Hypothalamus (tissue), 51 donors: ENCODE measurements at places on chromosomes 1 and 21.

- DNase-seq, result peak; percentile 18
Measured at GRCh38 chr1:207890136-207890738, 20.7 kb downstream of the CD34 start.

GRCh38 chr1:31906557-31906956 is 31.6 kb downstream of the PTP4A2 start:
- no peak for DNase-seq

- no peak for DNase-seq
Measured at GRCh38 chr1:4397196-4397595, 257.2 kb upstream of the AJAP1 start.

DNA sequence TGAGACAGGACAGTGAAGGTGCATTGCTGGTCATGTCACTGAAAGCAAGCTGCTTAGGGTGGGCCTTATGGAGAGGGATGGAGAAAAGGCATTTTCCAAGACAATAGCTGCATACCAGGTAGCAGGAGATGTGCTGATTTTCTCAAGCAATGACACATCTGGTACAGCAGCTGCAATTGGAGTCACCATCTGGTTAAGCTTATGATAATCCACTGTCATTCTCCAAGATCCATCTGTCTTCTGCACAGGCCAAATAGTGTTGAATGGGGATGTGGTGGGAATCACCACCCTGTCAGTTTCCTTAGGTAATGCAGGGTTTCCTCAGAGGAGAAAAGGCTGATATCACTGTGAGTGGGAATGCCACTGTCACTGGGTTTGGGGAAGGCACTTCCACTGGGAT is 54.6 kb downstream of the ADSS2 start:
- no peak for DNase-seq

GRCh38 chr1:32399843-32400242 is 5.6 kb upstream of the BSDC1 start:
- DNase-seq, result no peak

DNA sequence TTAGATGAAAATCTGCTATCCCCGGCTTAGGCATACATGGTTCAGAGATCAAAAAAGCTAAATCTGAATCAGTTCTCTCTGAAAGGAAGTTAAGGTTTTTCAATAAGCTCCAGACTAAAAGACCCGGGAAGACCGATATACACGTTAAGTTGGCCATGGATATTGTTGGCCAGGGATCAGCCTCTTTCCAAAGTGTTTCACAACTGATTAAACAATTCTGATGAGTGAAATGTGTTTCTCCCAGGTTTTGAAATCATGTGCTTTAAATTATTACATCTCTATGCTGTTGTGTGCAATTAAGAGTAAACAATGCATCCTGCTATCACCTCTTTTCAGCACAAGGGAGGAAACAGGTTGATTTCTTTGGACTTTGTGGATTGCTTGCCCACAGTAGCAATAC is 23.7 kb upstream of the GNG12 start:
- DNase-seq, result no peak

GRCh38 chr1:21028520-21029145 is 148.1 kb downstream of the EIF4G3 start:
- DNase-seq, result no peak

GRCh38 chr1:4526747-4527146 is 127.7 kb upstream of the AJAP1 start:
- DNase-seq, result no peak

GRCh38 chr1:24688621-24689195 is 45.6 kb downstream of the SRRM1 start:
- peak; percentile 57 for DNase-seq

DNA sequence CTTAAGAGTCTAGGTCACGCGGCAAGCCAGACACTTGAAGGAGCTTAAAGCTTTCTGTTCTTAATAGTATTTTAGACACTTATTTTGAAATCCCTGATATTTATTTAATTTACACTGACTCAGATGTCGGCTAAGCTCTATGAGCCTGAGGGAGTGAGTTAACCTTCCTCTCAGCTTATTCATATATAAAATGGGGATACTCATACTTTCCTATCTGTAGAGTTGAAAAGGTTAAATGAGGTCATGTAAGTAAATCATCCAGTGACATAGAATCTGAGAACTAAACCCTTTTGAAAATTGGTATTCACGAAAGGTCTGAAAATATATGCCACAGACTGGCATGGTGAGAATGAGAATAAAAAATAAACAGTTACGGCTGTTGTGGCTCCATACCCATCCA is 1.4 kb upstream of the GPR161 start:
- no peak for DNase-seq

DNA sequence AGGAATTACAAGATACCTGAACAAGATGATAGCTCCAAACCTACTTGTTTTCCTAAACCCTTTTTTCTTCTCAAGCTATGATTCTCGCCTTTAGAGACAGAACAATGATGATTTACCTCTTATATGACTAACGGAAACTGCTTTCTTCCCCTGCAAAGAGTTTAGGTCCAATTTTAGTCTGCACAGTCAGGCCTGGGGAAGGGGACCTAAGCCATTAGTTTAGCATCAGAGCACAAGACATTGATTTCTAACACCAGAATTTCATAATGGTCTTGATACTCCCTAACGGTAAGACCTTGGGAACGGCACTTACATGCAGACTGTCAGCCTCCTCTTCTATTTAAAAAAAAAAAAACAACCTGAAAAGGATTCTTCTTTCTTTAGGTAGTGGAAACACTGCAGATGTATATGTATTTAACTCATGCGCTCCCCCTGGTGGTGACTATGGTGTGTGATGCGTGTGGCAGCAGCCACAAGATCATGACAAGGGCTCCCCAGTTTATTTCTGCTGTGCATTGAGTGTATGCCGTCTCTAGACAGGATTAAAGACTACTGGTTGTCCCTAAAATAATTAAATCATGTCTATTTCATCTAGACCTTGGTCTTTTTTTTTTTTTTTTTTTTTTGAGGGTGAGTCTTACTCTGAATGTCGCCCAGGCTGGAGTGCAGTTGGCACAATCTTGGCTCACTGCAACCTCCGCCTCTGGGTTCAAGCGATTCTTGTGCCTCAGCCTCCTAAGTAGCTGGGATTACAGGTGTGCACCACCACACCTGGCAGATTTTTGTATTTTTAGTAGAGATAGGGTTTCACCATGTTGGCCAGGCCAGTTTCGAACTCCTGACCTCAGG is 37.3 kb upstream of the TMEM222 start:
- peak; percentile 2 for DNase-seq

- DNase-seq, result no peak
Measured at GRCh38 chr1:55402671-55403464, 187.7 kb upstream of the USP24 start.

DNA sequence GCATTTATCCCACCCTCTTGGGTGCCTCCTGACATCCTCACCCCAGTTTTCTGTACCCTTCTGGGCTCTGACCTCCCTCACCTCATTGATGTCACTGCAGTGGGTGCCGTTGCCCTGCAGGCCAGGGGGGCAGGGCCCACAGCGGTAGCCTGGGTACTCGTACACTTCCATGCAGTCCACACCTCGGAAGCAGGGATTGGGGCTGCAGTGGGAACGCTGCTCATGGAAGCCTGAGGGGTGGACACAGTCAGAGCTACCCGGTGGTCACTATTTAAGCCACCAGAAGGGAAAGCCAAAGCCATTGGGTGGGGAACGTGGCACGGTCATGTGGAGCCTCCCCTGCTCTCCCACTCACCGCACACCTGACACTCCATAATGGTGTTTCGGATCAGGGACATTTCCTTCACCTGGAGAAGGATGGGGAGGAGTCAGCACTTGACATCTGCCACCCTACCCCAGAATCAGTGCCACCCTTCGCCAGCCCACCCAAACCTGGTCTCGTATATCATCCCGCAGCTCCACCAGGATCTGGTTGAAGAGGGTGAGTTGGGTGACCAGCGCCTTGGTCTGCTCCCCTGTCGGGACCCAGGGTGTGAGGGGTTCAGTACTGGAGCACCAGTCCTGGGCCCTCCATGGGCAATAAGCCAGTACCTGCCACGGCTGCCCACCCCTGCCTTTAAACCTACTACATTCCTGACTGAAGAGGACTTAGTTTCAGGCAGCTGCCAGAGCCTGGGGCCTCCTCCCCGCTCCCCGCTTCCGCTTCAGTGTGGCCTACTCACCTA is 4.8 kb downstream of the THBS3 start:
- DNase-seq, result no peak

- no peak for DNase-seq
Measured at GRCh38 chr1:197252973-197253372, 15.1 kb upstream of the CRB1 start.

- DNase-seq, result no peak
Measured at GRCh38 chr1:62391369-62391971, 45.4 kb upstream of the USP1 start.

DNA sequence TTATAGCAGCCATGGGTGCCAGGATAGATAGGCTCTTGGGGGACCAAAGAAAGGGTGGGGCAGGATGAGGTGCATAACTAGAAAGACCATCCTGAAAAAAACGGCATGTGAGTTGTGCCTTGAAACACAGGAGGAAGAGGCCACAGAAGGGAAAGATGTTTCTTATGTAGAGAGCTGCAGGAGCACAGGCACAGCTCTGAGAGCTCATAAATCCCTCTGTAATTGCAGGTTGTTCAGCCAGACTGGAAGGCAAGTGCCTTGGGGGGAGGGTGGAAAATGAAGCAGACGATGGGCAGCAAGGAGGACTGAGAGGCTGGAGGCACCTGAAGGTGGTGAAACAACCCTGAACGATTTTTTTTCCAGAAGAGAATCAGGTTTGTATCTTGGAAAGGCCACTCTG is 170.7 kb downstream of the NR5A2 start:
- DNase-seq, result no peak

- no peak for DNase-seq
Measured at GRCh38 chr1:6727535-6727934, 25.9 kb upstream of the DNAJC11 start.

GRCh38 chr21:31172328-31172727 is 134.1 kb upstream of the KRTAP19-8 start:
- no peak for DNase-seq

GRCh38 chr21:29857150-29857549 is 82.6 kb downstream of the GRIK1 start:
- no peak for DNase-seq

DNA sequence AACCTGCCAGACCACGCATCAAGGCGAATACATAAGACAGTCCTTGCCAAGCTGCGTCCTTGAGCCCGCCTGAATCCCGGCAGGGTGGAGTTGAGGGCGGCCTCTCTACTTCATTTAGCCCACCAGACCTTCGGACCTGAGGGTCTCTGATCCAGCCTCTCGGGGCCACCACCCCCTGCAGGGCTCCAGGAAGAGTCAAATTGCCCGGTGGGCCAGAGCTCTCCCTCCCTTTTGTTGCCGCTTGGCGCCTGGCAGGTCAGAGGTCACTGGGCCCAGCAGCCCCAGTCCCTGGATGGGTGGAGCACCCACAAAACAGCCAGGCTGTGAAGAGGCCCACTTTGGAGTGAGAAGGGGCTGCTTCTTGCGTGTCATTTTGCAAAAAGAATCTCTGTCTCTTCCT is 9.0 kb downstream of the GNG4 start:
- no peak for DNase-seq

GRCh38 chr1:225880222-225880588 is 2.0 kb downstream of the TMEM63A start:
- DNase-seq, result peak; percentile 57

DNA sequence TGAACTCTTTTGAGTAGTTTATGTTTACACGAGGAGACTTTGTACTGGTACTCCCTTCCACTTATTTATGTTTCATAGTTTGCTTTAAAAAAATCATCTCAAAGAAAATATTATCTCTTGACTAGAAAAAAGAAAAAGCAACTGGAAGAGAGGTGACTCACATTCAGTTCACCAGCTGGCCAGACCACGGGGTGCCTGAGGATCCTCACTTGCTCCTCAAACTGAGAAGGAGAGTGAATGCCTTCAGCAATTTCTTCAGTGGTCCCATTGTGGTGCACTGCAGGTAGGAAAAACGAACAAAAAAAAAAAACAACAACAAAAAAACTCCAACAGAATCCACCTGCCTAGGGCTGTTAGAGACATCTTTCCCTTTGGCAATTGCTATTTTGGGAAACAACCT is 102.9 kb downstream of the PTPRC start:
- DNase-seq, result no peak

DNA sequence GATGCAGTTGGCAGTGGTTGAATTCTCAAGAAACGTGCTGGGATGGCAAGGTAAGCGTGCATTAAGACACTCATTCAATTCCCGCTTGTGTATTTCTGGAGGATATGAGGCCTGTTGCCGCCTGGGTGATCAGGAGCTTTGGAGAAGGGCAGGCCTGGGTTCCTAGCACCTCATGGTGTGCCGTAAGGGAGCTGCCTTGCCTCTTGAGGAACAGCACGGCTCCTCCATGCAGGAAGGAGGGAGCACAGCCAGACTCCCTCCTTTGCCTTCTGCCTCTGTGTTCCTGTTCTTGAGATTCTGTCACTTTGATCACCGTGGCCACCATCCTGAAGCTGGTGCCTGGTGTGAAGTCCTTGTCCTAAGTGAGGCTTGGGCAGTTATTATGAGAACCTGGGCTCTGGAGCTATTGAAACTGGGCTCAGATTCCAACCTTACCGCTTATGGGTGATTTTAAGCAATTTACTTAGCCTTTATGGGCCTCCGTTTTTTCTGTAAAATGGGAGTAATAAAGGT is 18.3 kb downstream of the SLFNL1 start:
- DNase-seq, result no peak

- DNase-seq, result no peak
Measured at GRCh38 chr1:997993-998744, 1.7 kb downstream of the HES4 start.

DNA sequence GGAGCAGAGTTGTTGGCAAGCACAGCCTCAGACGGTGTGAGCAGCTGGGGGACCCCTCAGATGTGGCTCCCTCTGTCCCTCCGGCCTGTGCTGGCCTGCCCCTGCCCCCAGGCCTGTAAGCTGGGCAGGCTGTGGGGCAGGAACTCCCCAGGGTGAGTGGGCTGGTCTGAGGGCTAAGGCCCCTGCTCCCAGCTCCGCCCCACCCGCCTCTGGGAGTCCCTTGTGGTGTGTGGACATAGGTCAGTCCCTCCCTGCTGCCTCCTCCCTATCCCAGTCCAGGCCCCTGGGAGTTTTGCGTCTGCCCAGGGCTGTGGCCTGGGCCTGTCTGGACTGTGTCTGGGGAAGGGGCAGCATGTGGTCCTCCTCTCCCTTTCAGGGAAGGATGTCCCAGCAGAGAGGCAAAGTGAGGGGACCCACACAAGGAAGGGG is 3.6 kb upstream of the VWA1 start:
- DNase-seq, result no peak

GRCh38 chr1:155971910-155972809 is 6.2 kb downstream of the ARHGEF2 start:
- DNase-seq, result peak; percentile 64

GRCh38 chr1:204335085-204335484 is 24.6 kb downstream of the PLEKHA6 start:
- no peak for DNase-seq

DNA sequence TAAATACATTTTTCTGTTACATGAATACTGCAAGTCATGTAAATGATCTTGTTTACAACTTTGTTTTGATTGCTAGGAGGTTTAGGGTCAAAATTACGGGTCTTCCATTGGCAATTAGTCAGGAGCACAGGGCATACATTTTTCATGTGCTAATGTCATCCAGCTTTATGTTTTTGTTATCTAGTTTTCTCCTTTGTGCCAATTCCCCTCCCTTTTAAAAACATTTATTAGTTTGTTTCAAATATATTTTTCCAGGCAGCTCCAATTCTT is 280.9 kb downstream of the GRIK1 start:
- no peak for DNase-seq
